ENCODE measurements at places on chromosomes 13 and 19.

DNA sequence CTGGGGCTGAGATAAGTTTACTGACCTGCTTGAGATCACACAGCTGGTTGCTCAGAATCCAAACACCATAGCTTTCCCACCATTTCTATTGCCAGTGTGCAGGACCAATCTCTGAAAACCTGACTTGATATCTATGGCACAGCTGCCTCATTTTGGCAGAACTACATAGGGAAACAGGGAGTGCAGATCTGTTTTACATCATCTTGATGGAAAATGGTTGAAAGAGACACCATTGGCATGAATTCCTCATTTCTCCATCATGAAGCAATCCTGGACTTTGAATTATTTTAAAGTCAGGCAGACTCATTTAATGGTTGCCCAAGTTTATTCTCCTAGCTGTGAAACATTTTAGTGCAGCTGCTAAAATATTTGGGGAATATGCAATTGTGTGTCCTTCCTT is 1628.2 kb upstream of the SLC10A2 start:
- no peak for DNase-seq

GRCh38 chr13:96473526-96474180 is 383.7 kb downstream of the HS6ST3 start:
- DNase-seq, result no peak

DNA sequence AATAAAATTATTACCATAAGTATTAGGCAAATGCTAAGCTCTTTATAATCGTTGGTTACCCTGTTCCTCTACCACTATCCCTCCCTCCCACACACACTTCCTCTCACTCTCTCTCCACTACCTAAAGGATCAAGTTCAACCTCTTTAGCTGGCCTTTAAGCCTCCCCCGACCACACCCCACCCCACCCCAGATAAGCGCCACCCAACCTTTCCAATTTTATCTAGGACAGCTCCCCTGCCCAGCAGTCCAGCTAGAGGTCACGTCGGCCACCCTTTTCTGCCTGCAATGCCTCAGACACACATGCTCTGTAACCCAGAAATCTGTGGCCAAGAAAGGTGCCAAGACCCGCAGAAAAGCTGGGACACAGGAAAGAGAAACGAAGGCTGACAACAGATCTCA is 1.1 kb downstream of the LYPD4 start:
- no peak for DNase-seq

DNA sequence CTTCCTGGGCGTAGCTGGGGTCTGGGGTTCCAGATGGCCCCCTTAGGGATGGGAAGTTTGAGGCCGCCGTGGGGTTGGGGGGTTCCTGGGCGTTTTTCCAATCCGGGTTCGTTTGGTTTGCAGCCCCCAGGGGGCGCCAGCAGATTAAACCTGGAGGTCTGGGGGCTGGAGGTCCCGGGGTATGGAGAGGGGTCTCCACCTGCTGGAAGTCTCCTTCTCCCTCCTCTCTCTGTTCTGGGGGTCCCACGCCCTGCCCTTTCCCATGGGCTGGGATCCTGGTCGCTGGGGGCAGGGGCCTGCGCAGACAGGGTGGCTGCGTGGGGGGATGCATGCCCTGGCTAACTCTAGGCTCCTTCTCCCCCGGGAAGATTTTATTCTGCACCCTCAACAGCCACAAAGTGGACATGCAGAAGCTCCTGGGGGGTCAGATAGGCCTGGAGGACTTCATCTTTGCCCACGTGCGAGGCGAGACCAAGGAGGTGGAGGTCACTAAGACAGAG is 899 bp downstream of the GIPC3 start:
- DNase-seq, result no peak

DNA sequence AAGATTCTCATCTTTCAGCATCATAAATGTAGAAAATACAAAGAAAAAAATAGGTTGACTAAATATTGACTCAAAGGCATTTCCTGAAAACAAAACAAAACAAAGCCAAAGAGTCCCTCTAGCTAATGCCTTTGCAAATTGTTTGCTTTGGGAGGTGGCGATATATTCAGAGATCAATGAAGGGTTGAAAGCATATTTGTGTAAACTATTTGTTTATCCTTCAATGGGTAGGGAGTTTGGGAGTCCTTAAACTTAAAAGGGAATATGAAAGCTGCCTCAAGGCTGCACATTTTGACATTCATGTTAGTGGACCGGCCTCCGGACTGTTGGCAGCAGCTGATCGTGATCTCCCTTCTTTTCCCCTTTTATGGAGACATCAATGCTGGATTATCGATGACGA is 257.5 kb downstream of the ITGBL1 start:
- no peak for DNase-seq

GRCh38 chr19:28578208-28578607 is 634.7 kb downstream of the UQCRFS1 start:
- no peak for DNase-seq

- no peak for DNase-seq
Observed at GRCh38 chr19:45879055-45879454, 6.9 kb downstream of the IRF2BP1 start.

DNA sequence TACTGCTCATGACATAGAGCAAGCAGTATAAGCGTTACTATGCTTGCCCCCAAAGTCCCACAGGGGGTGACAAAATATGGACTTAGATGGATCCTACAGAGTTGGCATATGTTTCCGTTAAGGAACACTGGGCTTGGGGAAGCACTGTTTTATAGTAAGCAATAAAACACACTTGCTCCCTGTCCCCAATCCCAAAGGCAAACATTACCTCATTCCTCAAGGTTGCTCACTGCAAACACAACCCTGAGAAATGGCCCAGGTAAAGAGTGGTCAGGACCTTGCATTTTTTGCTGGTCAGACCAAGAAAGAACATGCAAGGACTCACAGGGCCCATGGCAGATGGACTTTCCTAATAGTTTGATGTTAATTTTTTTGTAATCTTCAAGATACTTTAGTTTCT is 32.3 kb downstream of the UGGT2 start:
- no peak for DNase-seq

GRCh38 chr13:71722206-71722605 is 144.8 kb downstream of the DACH1 start:
- DNase-seq, result no peak

GRCh38 chr19:54298357-54299125 is 14.4 kb downstream of the LILRA5 start:
- DNase-seq, result no peak

DNA sequence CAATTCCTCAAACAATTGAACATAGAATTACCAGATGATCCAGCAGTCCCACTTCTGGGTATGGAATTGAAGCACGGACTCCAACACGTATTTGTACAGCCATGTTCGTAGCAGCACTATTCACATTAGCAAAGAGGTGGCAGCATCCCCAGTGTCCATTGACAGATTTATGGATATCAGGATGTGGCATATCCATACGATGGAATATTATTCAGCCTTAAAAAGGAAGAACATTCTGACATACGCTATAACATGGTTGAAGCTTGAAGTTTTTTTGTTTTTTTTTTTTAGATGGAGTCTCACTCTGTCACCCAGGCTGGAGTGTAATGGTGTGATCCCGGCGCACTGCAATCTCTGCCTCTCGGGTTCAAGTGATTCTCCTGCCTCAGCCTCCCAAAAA is 220.6 kb downstream of the ZIC5 start:
- no peak for DNase-seq

GRCh38 chr19:6022570-6023064 is 44.7 kb upstream of the RANBP3 start:
- no peak for DNase-seq

GRCh38 chr13:101875717-101876393 is 423.4 kb downstream of the ITGBL1 start:
- no peak for DNase-seq

GRCh38 chr13:101382086-101382485 is 34.2 kb downstream of the NALCN start:
- DNase-seq, result no peak
